ENCODE measurements at places on chromosomes 4 and X. TPM values are rescaled to one million over a fixed set of nuclear protein-coding genes. Genes with fewer than 3 reads are reported as not detected.

DNA sequence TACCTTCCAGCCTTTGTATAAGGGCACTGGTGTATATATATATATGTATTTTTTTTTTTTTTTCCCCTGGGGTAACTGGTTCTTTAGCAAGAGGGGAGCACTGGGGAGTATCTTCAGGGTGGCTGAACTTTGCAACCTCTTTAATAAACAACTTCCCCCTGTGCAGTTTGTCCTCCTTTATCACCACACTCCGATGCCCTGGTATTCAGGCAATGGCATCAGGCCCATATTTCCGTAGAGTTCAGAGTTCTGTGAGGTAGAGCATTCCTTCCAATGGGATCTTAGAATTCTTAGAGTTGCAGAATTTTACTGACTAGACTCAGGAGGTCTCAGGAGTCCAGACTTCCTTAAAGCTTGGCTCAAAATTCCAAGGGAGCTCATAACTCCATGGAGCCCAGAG, 24.6 kb downstream of the NYX start:
- no peak for DNase-seq

- no peak for DNase-seq
Observed at GRCh38 chr4:152009983-152010709, 249.3 kb upstream of the GATB start.

The ADH1C gene
- 7.0 TPM for polyA plus RNA-seq

- no peak for DNase-seq
Observed at GRCh38 chr4:60033826-60034225, 1166.3 kb upstream of the ADGRL3 start.

- DNase-seq: no peak
Observed at GRCh38 chr4:13059019-13059418, 425.1 kb downstream of the RAB28 start.

DNA sequence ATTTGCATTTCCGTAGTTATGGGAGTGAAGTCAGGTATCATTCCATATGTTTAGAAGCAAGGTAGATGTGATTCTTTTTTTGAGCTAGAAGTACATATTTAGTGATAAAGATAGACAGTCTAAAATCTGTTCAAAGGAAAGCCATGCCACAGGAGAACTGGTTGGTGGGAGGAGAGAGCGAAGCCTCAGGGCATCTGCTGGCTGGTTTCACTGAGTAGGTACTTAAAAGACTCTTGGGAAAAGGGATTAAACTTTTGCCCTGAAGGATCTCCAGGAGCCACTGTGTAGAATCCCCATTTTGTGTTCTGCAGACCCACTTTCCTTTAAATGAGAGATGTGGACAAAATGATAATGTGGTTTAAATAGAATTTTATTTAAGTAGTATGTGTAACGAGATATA, 89.6 kb downstream of the SHROOM2 start:
- DNase-seq: no peak

The EGF gene
- polyA plus RNA-seq: 16.4 TPM
